ENCODE measurements at places on chromosomes 11 and 22.

DNA sequence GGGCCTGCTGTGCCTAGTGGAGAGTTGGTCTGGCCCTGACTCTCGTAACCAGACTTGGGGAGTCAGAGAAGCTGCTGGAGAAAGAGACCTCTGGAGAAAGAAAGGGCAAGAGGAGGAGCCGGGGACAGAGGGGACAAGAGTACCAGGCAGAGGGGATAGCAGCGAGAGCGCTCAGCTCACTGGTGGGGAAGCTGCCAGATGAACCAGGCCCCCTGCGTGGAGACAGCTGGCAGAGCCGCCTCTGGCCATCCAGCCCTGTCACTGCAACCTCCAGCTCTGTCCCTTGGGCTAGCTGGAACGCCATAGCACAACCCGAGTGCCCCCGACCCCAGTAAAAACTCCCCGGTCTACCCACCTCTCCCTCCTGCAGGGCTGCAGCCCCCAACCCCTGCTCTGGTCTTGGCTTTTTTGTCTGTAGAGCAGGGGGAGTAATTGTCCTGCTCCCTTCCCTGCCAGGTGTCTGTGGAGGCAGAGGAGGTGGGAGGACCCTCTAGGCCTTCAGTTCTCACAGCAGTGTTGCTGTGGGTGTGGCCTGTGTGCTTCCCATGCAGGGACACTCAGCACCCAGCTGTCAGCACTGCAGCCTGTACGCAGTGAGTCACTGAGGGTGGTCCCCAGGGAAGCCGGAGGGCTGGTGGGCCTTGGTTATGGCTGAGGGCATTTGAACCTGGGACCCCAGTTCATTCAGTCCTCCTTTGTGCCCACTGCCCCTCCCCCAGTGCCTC lies 4.8 kb upstream of the SUN2 start:
- no peak for DNase-seq

GRCh38 chr11:127052404-127052803 lies 51.8 kb upstream of the KIRREL3 start:
- no peak for DNase-seq

- no peak for DNase-seq
Measured at GRCh38 chr11:10716543-10717259, 23.1 kb upstream of the IRAG1 start.

DNA sequence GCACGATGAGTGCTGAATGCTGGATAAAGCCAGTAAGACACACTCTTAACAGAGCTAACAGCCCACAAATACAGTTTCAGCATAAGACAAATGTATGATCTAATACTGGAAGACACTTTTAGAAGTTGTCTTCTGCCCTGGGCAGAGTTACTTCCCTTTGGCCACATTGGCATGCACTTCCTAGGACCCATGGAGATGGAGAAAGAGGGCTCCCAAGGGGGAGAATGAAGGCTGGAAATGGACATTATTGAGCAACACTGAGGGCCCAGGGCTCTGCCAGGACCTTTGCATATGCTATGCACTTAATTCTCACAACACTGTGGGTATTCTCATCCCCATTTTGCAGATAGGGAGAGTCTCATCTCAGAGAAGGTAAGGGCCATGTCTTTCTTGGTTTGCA lies 123.1 kb downstream of the ADAMTS15 start:
- DNase-seq: no peak

GRCh38 chr11:86067009-86067850 lies 1.7 kb downstream of the PICALM start:
- DNase-seq: no peak

GRCh38 chr11:123356539-123356938 lies 73.5 kb upstream of the GRAMD1B start:
- DNase-seq: no peak

DNA sequence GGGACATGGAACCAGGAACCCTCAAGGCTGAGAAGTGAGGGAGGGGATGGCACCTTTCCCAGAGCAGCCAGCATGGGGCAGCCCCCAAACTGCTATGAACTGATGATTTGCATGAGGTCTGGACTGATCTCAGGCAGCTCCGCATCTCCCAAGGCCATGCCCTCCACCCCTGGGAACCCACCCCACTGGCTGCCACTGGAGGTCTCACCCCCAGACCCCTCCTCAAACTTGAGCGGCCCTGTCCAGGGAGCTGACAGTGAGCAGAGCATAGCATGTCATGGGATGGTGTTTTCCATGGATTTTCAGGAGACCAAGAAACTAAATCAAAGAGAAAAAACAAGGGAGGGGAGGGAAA lies 46.8 kb downstream of the NRXN2 start:
- no peak for DNase-seq

DNA sequence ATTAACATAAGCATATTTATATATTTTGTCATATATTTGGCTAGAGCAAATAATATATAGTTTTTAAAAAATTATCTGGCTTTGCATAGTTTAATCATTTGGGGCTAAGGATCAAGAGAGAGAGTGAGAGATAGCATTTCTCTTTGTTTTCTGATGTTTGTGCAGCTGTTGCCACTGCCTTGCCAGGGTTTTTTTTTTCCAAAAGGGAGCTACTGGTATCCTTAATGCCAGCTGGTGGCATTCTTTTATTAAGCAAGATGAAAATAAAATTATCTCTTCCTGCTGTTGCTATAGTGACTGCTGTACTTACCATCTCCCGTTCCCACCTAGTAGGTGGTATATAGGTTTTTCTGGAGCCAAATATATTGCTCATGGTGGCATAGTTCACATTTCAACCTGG lies 793.3 kb upstream of the ARHGAP42 start:
- no peak for DNase-seq

DNA sequence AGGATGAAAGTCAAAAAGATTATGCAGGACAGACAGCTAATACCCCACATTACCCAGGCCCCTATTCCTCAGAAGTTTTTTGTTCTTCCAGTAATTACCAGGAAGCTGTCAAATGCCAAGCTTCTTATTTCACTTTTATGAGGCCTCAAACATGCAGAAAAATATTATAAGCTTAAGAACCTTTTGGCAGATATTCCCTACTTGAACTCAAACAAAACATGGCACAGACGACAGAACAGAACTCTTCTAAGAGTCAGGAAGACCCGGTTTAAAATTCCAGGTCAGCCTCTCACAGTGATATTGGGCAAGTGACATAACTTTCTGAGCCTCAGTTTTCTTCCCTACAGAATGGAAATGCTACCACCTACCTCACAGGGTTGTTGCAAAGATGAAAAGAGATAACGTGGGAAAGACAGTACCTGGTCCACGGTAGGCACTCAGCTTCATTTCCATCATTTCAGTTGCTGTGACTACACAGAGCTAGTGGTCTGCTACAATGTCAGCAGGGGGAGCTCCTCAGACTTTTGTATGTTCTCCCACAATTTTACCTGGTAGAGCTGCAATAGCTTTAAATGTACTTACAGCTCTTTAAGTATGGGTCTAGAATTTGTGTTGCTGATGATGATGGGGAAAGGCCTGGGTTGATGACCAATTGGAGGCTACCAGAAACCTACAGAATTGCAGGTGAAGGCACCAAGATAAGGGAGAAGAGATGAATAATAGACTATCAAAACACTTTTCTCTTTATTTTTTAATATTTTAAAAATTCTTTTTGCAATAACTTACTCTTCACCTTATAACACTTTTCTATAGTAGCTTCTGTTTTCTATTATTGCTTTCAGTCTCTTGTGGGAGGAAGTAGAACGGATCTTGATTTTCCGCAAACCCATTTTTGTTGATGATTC lies 98.3 kb upstream of the CHRM4 start:
- no peak for DNase-seq

Measured in AG09319 (cell line).